Stimulated activated CD4-positive, alpha-beta T cell treated with anti-CD3 and anti-CD28 coated beads, Interleukin-4, amount 100 ng/mL, for 4 hours (primary cell): ENCODE measurements at places on chromosomes 1 and 21.

GRCh38 chr1:221097479-221098281 lies 218.4 kb downstream of the HLX start:
- DNase-seq: no peak

GRCh38 chr1:52346653-52347052 lies 19.4 kb downstream of the CC2D1B start:
- DNase-seq: no peak

GRCh38 chr21:42009018-42009830 lies 936 bp downstream of the ZBTB21 start:
- DNase-seq: peak; percentile 63

DNA sequence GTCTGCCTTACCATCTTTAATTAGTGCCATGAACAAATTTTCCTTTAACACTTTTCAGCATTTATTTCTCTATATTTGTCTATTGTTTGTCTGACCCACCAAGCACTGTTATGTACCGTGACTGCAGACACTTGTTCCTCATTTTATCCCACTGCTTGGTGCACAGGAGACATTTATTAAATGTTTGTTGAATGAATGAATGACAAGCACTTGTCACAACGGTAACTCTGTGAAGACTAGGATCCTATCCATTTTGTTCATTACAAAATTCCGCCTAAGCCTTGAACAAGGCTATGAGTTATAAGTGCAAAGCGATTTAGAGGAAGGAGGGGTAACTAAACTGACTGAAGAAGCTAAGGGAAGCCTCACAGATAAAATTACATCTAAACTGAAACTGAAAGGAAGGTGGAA lies 379 bp upstream of the STRIP1 start:
- DNase-seq: no peak

DNA sequence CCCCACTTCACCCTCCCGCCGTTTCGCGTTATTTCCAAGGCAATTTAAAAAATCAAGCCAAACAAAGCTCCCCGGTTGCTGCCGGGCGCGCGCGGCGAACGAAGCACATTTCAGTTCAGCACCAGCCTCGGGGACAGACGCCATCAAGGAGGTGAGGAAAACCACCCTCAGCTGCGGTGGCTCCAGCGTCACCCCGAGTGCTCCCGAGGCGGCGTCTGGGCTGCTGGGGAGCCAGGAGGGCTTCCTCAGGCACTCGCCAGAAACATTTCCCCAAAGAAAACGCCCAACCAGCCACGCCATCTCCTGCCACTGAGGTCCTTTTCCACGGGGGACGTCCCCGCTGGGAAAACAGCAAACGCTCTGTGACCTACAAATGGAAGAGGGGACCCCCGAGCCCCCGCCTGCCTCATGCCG lies 623 bp downstream of the GNG4 start:
- DNase-seq: peak; percentile 50

DNA sequence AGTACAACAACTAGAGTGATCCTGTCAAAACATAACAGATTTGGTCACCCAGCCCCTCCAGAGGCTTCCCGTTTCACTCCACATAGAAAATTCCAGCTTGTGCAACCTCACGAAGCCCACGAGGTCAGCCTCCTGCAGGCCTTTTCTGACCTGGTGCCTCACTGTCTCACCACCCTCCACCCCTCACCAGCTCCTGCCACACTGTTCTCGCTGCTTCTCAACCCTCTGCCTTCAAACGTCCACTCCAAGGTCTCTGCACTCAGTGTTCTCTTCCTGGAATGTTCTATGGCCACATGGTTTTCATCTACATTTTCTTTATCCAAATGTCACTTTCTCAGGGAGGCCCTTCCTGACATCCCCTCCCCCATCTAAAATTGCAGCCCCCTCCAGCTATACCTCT lies 178.9 kb downstream of the DHRS3 start:
- no peak for DNase-seq

GRCh38 chr1:200644021-200644420 lies 23.5 kb upstream of the KIF14 start:
- DNase-seq: no peak

DNA sequence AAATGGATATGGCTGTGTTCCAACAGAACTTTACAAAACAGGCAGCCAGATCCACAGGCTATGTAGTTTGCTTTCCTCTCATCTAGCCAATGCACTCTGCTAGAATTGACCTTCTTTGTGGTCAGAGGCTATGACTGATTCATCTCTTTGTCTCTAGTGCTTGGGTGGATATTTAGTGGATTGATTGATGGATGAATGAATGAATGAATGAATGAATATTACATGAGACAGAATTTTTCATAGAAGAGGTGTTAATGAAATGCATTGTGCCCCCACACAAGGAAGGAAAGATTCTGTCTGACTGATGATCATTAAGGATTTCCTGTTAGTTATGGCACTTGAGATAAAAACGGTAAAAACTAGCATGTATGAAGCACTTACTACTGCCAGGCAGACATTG lies 50.5 kb upstream of the ZYG11A start:
- DNase-seq: no peak

- DNase-seq: no peak
Measured at GRCh38 chr1:35574655-35575415, 1.7 kb downstream of the TFAP2E start.
